Stimulated activated CD8-positive, alpha-beta memory T cell treated with anti-CD3 and anti-CD28 coated beads, Interleukin-15, amount 100 ng/mL, for 4 hours (primary cell): ENCODE measurements at places on chromosomes 3 and 15.

DNA sequence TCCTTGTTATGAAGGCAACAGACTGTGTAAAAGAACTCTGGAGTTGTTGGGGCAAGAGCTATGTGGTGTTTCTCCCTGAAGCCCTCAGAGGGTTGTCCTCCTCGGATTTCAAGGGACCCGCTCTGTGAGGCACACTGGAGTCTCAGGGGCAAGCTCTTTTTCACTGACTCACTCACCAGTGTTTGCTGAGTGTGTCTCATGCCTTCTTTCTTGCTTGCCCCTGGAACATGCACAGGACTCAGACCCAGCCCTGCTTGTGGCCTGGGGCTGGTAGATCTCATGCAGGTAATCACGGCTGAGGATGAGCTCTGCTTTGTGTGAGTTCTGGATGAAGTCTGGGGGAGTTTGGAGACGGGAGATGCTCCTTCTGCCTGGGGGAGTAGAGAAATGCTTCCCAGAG lies 93.7 kb downstream of the CACNA1D start:
- DNase-seq, result no peak

- DNase-seq, result no peak
Measured at GRCh38 chr3:117708601-117709000, 999.0 kb downstream of the TUSC7 start.

- DNase-seq, result no peak
Measured at GRCh38 chr15:100301910-100302431, 39.8 kb downstream of the ADAMTS17 start.

- no peak for DNase-seq
Measured at GRCh38 chr3:98008855-98009254, 26.3 kb downstream of the GABRR3 start.

DNA sequence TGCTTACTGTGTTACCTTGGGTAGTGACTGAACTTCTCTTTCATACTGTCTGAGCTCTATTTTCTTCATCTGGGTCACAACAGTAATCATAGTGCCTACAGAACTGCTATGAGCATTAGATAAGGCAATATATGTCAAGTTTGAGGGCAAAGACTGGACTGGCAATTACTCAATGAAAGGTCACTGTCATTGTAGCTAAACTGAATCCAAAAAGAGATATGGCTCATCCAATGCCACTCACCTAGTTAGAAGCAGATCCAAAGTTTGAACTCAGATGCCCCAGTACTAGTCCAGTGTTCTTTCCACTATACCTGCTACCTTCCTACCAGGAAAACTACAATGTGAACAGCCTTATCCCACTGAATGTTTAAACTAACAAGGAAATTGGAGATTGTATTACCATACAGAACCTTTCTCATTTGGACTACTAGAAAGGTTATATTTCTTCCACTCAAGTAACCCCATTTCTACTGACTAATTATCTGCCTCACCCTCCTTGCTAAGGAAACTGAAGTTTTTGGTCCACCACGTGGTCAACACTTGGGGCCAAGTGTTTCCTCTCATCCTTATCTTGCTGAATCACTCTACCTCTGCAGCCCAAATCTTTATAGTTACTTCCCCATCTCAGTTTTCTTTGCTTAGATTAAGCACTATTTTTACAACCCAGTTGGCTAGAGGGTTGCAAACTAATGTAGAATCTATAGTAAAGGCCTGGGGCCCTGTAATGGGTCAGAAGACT lies 202.3 kb upstream of the LPP start:
- DNase-seq, result no peak

DNA sequence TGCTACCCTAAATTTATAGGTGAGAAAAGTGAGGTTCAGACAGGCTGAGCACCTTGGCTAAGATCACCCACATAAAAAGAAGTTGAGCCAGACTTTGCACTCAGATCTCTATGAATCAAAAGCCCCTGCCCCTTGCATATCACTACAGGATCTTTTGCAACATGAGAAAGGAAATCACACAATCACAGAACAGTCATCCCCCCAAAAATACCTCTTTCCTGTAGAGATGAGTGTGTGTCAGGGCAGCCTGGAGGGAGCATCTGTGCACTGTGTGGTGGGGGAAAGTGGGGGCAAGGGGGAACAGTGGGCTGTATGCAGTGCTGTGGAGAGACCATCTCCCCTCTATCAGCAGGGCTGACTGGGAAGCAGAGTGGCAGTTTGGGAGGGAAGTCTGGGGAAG lies 46.6 kb downstream of the EPHB3 start:
- DNase-seq, result no peak

- DNase-seq, result no peak
Measured at GRCh38 chr3:16839271-16840100, 45.3 kb upstream of the PLCL2 start.

GRCh38 chr3:373193-373779 lies 176.7 kb downstream of the CHL1 start:
- no peak for DNase-seq

DNA sequence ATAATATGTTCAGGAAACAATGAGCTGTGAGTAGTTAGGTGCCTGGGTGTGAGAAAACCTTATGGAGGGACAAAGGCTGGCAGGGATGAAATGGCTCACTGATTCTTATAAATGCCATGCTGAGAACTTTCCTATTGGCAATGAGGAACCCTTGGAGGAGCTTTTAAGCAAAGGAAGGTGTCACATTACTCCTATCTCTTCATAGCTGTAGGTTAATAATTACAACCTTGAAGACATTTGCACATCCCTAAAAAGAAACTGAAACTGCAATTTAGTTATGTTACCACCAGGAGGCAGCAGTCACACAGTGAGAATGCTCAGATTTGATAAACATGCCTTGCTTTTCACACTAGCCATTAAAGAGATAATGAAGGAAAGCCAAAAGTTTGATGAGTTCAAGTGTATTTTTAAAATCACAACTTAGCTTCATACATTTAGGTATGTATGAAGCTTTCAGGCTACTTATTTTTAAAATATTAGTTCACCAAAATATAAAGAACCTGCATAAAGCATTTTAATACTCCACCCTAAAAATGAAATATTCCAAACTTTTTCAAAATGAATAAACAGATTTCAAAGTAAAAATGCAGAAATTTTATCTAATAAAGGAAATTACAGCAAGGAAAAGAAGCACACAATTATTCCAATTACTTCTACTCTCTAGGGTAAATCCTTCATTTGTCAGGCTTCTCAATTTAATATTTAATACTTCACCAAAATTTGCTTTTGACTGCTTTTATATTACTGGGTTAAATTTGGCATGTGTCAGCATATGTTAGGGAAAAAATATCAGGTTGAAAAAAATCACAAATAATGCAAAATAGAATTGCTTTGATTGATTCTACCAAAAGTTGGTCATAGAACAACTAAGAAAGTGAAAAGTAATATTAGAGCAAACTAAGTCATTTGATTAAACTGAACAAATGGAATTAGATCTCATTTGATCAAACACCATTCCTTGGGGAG lies 136.9 kb upstream of the SLC2A2 start:
- DNase-seq, result no peak

GRCh38 chr15:31273258-31273941 lies 53.2 kb upstream of the KLF13 start:
- DNase-seq, result no peak

DNA sequence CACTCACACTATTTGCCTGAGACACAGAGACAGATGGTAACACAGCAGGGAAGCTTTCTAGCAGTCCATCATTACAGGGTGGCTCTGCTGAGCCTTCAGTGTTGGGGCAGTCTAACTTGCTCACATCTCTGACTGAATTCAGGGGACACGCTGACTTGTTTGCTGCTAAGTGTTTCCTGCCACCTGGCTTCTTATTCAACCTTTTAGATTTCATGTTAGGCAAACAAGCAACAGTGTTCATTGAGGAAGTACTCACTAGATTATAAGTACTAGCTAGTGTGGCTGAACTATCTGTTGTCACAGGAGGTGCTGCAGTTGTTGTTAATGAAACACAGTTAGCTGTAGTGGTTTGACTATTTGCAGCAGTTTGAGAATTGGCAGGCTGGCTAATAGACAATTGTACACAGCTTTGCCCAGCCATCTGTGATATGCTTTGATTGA lies 37.3 kb downstream of the USF3 start:
- DNase-seq, result no peak

DNA sequence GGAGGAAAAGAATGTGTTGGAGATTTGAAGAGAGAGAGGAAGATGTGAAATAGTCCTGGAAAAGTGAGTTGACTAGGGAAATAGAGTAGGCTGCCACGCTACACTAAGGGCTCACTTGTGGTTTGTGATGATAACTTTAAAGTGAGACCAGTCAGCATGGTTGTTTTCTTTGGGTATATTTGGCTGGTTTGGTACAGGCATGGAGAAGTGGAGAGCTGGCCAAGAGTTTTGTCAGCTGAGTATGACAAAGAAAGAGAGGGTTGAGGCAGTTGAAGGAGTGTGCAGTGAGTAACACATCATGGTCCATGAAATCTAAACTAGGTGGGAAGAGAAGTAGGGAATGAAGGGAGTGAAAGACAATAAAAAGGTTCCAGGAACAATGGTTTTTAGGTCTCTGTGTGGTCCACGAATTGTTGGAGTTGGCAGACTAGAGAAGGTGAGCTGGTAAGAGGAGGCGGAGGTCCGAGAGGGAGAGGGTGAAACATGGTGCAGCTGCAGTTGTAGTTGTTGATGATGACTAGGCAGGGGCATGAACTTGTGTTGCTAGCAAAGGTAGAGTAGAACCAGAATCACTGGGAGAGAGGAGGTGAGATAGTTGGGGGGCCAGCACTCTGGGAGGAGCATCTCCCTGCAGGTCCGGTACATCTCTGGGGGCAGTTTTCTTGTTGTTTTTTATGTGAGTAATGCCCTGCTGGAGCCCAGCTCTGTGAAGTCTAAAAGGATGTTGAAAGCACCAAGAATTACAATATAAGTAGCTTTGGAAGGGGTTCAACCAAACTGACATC lies 21.0 kb downstream of the ZNF80 start:
- DNase-seq, result no peak

GRCh38 chr15:40060236-40060961 lies 21.4 kb upstream of the SRP14 start:
- DNase-seq, result no peak

- DNase-seq, result no peak
Measured at GRCh38 chr3:122148941-122149627, 34.4 kb upstream of the CASR start.

GRCh38 chr3:127549826-127550467 lies 40.6 kb downstream of the TPRA1 start:
- DNase-seq, result no peak

DNA sequence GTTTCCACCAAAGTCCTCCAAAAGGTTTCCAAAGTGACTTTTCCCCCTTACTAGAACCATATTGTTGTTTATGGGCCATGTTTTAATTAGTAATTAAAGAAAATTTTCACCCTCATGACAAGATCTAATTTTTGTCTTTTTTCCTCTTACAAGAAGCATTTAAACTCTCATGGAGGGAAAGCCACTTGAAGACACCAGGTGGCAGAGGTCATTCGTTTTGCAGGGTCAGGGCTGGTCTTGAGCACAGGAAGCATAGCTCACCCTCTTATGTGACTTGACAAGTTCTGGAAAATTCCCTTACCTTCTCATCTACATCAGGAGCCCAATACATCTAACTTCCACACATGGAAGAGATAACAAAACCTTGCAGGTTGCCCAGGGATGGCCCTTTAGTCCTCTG lies 163.7 kb downstream of the GREM1 start:
- no peak for DNase-seq

- DNase-seq, result no peak
Measured at GRCh38 chr15:55816017-55816416, 73.1 kb upstream of the PRTG start.

DNA sequence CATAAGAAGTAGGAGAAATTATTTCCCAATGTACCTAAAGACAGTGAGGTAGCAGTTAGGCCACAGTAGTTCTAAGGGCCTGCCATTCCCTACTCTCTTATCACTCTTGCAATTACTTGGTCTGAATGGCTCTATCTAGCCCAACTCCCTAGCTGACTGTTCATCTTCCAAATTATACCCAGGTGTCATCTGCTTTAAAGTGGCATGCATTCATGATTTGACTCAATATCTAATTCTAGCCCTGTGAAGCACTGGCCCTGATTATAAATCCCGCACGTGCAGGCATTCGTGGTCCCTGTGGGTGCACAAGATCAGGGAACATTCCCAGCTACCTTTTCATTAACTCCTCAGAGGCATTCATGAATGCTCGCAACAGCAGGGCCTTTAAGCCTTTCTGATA lies 43.1 kb upstream of the ZNF774 start:
- no peak for DNase-seq

DNA sequence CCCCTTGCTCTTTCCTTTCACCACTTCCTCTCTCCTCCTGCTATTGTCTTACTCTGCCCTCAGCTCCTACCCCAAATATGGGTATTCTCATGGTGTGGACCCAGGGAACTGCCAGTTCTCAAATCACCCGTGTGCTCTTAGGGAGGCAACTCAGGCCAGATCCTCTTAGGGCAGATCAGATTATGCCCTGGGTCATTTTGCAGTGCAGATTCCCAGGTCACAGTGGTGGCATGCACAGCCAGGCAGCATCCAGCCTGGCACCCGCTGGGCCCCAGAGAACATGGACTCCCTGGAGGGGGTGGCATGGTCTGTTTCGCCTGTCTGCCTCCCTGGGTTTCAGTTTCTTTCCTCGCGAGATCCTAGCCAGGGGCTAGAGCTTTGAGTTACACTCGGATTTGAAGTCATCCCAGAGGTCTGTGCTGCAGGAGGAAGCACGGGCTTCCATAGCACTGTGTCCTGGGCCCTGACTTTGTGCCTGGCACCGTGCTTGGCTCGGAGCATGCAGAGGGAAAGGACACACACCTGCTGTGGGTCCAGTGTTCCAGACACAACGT lies 96.1 kb downstream of the TOP2B start:
- no peak for DNase-seq

- no peak for DNase-seq
Measured at GRCh38 chr3:30477149-30477921, 129.1 kb upstream of the TGFBR2 start.

DNA sequence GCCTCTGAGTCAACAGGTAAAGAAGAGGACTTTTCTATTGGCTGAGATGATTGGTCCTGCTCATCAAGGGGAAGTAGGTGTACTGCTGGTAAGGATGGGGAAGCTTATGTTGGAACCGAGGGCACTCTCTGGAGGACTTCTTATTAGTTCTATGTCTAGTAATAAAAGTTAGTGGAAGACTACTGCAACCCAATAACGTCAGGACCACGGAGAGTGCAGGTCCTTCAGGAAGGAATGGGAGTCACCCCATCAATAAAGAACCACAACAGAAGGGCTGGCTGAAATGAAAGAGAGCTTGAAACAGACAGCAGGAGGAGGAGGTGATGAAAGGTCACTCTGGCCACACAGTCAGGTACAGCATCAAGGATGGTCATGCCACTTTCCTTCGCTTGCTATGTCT lies 68.8 kb upstream of the PRR23E start:
- DNase-seq, result no peak

DNA sequence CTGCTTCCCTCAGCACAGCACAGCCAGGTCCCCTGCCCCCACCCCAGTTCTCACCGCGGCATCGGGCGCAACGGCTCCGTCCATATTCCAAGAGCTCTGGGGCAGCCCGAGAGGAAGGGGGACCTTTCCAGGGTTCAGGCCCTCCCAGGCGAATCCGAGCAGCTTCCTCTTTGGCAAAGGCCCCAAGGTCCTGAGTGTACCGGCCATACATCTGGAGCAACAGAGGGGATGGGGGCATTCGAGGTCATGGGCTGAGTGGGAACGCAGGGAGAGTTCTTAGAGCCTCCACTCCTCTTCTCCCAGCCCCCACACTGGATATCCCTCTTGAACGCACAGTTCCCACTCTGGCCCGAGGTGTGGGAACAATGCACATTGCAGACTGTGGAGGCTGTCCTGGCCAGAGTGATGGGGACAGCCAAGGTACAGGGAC lies 2.5 kb downstream of the CLCN2 start:
- DNase-seq, result no peak
